Activated B cell treated with CpG ODN at 0.5 μM for 24 hours (primary cell): ENCODE measurements at places on chromosomes 5 and 9. TPM values are rescaled to one million over a fixed set of nuclear protein-coding genes. Genes with fewer than 3 reads are reported as not detected.
A peak's percentile ranks its signal among the peaks of the same experiment; 100 is the strongest.

- peaks cover 3% of the 10 kb centered on the region for H3K27me3 ChIP-seq
- no peak for DNase-seq
Measured at GRCh38 chr5:140356853-140357725, 2.9 kb upstream of the SLC4A9 start.

- H3K27ac ChIP-seq, result no peak overlapping the region
- no peaks in the 10 kb centered on the region for H3K4me1 ChIP-seq
- no peaks in the 10 kb centered on the region for H3K27me3 ChIP-seq
- DNase-seq, result no peak
- peaks cover 78% of the 10 kb centered on the region for H3K36me3 ChIP-seq
- no peak overlapping the region for H3K4me3 ChIP-seq
Measured at GRCh38 chr5:95895251-95895650, 66.4 kb downstream of the ELL2 start.

GRCh38 chr5:31682851-31683250 lies 43.9 kb downstream of the PDZD2 start:
- H3K4me3 ChIP-seq, result no peak overlapping the region
- H3K4me1 ChIP-seq, result no peaks in the 10 kb centered on the region
- DNase-seq, result no peak
- no peaks in the 10 kb centered on the region for H3K36me3 ChIP-seq

DNA sequence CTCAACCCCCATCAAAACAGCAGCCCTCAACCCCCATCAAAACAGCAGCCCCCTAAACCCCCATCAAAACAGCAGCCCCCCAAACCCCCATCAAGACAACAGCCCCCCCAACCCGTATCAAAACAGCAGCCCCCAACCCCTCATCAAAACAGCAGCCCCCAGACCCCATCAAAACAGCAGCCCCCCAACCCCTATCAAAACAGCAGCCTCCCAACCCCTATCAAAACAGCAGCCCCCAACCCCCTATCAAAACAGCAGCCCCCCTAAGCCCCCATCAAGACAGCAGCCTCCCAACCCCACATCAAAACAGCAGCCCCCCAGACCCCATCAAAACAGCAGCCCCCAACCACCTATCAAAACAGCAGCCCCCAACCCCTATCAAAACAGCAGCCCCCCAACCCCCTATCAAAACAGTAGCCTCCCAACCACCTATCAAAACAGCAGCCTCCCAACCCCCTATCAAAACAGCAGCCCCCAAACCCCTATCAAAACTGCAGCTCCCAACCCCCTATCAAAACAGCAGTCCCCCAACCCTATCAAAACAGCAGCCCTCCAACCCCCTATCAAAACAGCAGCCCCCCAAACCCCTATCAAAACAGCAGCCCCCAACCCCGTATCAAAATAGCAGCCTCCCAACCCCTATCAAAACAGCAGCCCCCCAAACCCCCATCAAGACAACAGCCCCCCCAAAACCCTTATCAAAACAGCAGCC lies 1.2 kb downstream of the TPPP start:
- H3K27me3 ChIP-seq, result peaks cover 3% of the 10 kb centered on the region
- H3K4me3 ChIP-seq, result no peak overlapping the region
- no peaks in the 10 kb centered on the region for H3K36me3 ChIP-seq
- DNase-seq, result no peak

DNA sequence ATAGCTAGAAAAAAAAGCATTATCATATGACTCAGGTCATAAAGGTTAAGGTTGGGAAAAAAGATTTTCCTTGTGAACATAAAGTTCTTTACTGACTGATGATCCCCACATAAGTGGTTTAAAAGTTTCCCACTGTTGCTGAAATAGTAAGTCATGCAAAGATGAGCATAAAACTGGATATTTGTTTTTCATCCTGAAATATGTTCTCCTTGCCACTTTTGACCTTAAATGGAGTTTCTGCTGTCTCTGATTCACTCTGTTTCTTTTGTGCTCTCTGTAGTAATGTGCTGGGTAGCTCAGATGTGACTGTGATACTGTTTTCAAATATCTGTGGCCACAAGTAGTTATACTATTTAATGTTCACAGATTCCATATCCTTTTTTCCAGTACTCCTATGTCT lies 162.5 kb upstream of the GAS1 start:
- no peaks in the 10 kb centered on the region for H3K27me3 ChIP-seq
- DNase-seq, result no peak
- no peaks in the 10 kb centered on the region for H3K36me3 ChIP-seq
- H3K27ac ChIP-seq, result no peak overlapping the region
- no peaks in the 10 kb centered on the region for H3K4me1 ChIP-seq

DNA sequence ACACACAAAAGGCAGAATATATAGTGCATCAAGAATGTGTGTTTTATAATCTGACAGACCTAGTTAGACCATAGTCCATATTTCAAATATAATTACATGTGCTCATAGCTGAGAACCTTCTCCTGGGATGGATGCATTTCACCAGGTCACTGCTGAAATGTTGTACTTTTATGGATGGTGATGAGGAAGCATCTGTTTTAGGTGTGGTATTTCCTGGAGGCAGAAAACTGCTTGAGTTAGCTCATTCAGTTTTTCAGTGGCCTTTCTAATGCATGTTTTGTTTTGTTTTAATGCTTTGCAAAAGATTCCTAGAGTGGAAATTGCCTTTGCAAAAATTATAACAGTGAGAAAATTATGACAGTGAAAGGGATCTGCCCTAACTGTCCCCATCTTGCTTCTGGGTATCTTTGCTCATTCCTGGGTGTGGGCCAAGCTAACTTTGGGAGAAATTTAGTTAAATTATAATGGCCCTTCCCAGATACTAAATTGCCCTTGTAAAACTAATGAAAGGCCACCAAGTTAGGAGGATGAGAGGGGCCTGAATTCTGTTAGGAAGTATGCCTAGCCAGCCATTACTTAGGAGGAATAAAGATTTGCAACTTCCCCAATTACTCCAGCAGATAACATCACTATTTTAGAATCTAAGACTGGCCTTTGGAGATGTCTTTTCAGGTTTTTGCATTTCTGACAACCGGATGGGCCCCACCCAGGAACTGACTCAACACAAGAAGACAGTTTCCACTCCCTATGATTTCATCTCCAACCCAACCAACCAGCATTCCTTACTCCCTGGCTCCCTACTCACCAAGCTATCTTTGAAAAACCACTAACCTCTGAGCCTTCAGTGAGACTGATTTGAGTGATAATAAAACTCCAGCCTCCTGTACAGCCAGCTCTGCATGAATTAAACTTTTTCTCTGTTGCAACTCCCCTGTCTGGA lies 7.0 kb upstream of the IL12B start:
- H3K36me3 ChIP-seq, result no peaks in the 10 kb centered on the region
- no peaks in the 10 kb centered on the region for H3K27me3 ChIP-seq
- DNase-seq, result no peak
- H3K4me3 ChIP-seq, result peak overlapping the region; percentile 29
- H3K27ac ChIP-seq, result peak overlapping the region; percentile 93

GRCh38 chr9:8332331-8332650 lies 532.7 kb upstream of the DMAC1 start:
- H3K27ac ChIP-seq, result no peak overlapping the region
- H3K4me3 ChIP-seq, result no peak overlapping the region
- no peaks in the 10 kb centered on the region for H3K27me3 ChIP-seq
- H3K36me3 ChIP-seq, result no peaks in the 10 kb centered on the region

The SPATA31A3 gene
- total RNA-seq, result not detected in 2 replicates

DNA sequence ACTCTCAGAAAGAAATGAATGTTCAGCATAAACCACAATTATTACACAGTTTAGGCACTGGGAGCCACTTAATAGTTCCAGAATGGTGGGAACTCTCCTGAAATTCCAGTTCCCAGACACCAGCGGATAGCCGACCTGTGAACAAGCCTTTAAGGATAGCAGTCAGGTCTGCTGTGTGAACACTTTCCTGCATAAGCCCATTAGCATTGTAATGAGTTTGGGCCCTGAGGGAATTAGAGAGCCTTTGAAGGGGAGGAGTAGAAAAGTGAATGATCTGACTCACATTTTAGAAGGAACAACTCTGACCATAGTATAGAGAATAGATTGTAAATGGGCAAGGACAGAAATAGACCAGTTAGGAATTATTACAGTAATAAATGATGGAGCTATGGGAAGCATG lies 189.1 kb downstream of the ADGRV1 start:
- DNase-seq, result no peak
- no peaks in the 10 kb centered on the region for H3K4me1 ChIP-seq
- no peak overlapping the region for H3K27ac ChIP-seq
- no peak overlapping the region for H3K4me3 ChIP-seq
- H3K36me3 ChIP-seq, result no peaks in the 10 kb centered on the region

DNA sequence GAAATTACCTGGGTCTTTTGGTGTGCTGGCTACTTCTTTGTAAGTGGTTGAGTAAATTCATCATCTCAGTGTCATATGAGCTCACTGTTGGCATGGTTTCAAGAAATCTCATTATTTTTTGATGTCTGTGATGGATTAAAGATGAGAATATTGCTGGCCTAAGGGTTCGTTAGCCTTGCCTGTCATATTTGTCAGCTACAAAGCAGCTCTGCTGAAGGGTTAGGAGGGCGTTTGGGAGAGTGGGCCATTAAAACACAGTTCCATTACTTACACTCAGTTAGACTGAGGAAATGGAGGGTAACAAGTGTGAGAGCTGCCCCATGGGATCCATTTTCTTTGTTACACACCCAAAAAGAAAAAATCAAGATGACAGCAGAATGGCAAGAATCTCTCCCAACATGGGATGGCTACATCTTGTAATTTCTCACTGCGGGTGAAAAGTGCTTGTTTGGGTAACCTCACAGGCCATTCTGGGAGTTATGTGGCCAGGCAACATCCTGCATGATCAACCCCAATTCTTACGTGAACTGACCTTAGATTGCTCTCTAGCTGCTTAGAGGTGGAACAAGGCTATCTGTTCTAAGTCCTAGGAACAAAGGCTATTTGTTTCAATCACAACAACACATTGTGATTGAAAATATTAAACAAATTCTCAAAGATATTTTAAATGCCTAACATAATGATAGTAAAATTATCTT lies 609.5 kb upstream of the RGMB start:
- no peak for DNase-seq
- no peaks in the 10 kb centered on the region for H3K4me1 ChIP-seq
- no peaks in the 10 kb centered on the region for H3K27me3 ChIP-seq
- no peak overlapping the region for H3K4me3 ChIP-seq

DNA sequence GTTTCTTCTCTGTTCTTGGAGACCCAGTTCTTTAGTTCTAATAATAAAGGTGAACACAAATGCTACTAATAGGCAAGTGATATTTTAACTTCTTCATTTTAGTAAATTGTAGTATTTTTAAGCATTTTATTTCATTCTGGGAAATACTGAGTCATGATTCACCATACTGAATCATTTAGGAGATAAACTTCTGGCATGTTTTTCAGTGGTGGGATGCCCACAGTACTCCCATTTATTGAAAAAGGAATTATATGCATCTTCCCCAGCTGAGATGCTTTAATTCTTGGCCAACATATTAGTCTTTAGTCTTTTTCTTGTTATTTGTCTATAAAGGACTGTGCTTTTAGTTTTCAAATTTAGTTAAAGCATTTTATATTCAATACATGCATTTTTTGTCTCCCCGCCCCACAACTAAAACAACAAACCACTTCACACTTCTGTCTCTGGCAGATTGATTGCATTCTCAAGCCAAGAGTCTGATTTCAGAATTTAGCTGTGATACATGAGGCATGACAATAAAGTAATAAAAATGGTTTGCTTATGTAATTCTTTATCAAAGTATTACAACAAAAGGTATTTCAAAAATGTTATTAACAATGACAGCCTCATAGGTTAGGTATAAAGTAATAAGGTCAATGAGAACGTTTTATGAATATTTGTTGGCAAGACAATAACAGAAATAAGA lies 125.2 kb upstream of the CDH18 start:
- H3K4me3 ChIP-seq, result no peak overlapping the region
- no peaks in the 10 kb centered on the region for H3K27me3 ChIP-seq
- no peak overlapping the region for H3K27ac ChIP-seq
- no peak for DNase-seq
- H3K36me3 ChIP-seq, result no peaks in the 10 kb centered on the region

- no peaks in the 10 kb centered on the region for H3K36me3 ChIP-seq
- no peaks in the 10 kb centered on the region for H3K27me3 ChIP-seq
- no peak overlapping the region for H3K27ac ChIP-seq
- no peaks in the 10 kb centered on the region for H3K4me1 ChIP-seq
- H3K4me3 ChIP-seq, result no peak overlapping the region
Measured at GRCh38 chr9:99027443-99027842, 77.5 kb upstream of the TGFBR1 start.

The FGF18 gene
- total RNA-seq, result 0.15 TPM in 1 of 2 replicates, not detected in the other

DNA sequence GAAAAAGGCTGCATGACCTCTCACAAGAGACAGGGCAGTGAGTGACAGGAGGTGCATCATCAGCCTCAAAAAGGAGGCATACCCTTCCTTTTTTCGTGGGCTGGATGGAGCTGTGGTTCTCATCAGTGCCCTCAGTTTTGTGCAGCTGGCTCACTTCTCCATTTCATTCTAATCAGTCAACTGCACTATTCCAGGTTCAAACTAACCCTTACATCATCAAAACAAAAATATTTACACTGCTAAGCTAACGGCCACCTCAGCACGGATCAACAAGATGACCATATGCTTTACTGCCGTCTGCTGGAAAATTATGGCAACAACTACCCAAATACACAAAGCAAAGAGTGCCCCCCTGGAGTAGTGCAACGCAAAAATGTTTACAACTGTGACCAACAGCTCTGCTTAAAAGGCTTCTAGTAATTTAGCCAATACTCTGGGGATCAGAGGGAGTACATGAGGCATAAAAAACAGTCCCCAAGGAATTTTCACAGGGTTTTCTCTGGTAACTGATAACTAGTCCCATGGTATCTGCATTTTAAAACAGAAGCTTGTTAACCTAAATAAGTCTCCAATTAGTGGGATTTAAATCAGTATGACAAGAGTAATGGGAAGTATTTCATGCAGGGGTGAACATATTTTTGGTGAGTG lies 10.8 kb downstream of the KCNV2 start:
- H3K4me1 ChIP-seq, result peaks cover 10% of the 10 kb centered on the region
- no peak overlapping the region for H3K4me3 ChIP-seq
- H3K27me3 ChIP-seq, result no peaks in the 10 kb centered on the region
- no peak overlapping the region for H3K27ac ChIP-seq
- DNase-seq, result no peak

GRCh38 chr9:106862110-106862820 lies 701 bp upstream of the ZNF462 start:
- no peak overlapping the region for H3K27ac ChIP-seq
- no peak for DNase-seq
- H3K4me1 ChIP-seq, result peaks cover 42% of the 10 kb centered on the region
- H3K4me3 ChIP-seq, result peak overlapping the region; percentile 71
- no peaks in the 10 kb centered on the region for H3K36me3 ChIP-seq
- H3K27me3 ChIP-seq, result peaks cover 60% of the 10 kb centered on the region

- H3K4me1 ChIP-seq, result peaks cover 11% of the 10 kb centered on the region
- peak within 1 kb of the TSS; percentile 61 for H3K4me3 ChIP-seq
- peaks cover 16% of the 10 kb centered on the region for H3K27me3 ChIP-seq
- H3K27ac ChIP-seq, result no peak within 1 kb of the TSS
- DNase-seq, result no peak
- H3K36me3 ChIP-seq, result no peaks in the 10 kb centered on the region
Measured at GRCh38 chr9:136327304-136327974, at the start of gene GPSM1. Gene GPSM1, plus strand, starts transcription at chr9:136327539. Its CDS starts 157 bp downstream, at chr9:136327696.

The CDC20B gene
- not detected in 2 replicates for total RNA-seq

The SPINK6 gene
- not detected in 2 replicates for total RNA-seq

GRCh38 chr5:75463726-75464125 lies 47.7 kb downstream of the CERT1 start:
- no peak for DNase-seq
- no peak overlapping the region for H3K4me3 ChIP-seq
- no peak overlapping the region for H3K27ac ChIP-seq
- H3K4me1 ChIP-seq, result peaks cover 57% of the 10 kb centered on the region
- peaks cover 36% of the 10 kb centered on the region for H3K36me3 ChIP-seq

- H3K4me3 ChIP-seq, result no peak overlapping the region
- H3K36me3 ChIP-seq, result no peaks in the 10 kb centered on the region
- peaks cover 11% of the 10 kb centered on the region for H3K4me1 ChIP-seq
- no peak overlapping the region for H3K27ac ChIP-seq
- DNase-seq, result no peak
Measured at GRCh38 chr9:137167747-137168572, 1.9 kb downstream of the LRRC26 start.
